ENCODE measurements at places on chromosomes 1 and 21.

GRCh38 chr1:205483372-205483771 lies 21.1 kb upstream of the CDK18 start:
- DNase-seq, result no peak

DNA sequence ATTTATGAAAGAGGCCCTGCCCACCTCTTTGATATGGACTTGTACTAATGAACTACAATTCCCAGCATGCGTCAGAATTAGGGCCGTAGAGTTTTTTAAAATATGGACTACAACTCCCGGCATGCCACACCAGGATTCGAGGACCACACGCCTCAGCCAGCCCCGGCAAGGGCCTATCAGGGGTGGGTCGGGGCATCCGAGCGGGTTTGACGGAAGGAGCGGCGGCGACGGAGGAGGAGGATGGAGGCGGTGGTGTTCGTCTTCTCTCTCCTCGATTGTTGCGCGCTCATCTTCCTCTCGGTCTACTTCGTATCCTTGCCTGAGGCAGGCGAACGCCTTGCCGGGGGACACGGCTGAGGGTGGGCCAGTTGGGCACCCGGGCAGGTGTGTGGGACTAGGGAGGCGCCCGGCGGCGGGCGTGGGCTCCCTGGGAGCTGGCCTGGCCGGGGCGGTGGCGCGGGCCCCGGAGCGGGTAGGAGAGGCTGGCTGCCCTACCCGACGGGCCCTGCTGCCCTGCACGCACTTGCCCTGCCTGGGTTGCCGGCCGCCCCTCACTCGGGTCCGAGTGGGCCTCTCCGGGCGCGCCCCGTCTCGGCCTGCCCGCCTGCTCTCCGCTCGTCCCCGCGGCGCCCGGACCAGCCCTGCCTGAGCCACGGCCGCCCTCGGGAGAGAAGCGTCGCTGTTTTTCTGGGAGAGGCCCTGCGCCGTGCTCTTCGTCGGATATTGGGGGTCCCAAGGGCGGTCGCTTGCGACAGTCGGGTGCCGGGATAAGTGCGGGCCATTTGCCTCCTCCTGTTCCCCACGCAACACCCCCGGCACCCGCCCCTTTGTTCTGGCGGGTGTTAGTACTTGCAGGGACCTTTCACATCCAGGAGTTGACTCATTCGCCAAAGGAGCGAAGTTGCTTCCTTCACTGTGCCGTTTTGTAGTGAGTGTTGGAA lies at the start of gene CNIH4:
Gene CNIH4, plus strand, starts transcription at position 195 of the 941 bp plus-strand sequence. Its CDS starts 46 bp downstream, at position 241.
- peak; percentile 92 for DNase-seq

- DNase-seq, result no peak
Observed at GRCh38 chr1:210144736-210145135, 87.9 kb upstream of the SERTAD4 start.

- no peak for DNase-seq
Observed at GRCh38 chr1:18575620-18576019, 55.0 kb upstream of the PAX7 start.

- DNase-seq, result no peak
Observed at GRCh38 chr1:55860326-55860725, 645.2 kb upstream of the USP24 start.

DNA sequence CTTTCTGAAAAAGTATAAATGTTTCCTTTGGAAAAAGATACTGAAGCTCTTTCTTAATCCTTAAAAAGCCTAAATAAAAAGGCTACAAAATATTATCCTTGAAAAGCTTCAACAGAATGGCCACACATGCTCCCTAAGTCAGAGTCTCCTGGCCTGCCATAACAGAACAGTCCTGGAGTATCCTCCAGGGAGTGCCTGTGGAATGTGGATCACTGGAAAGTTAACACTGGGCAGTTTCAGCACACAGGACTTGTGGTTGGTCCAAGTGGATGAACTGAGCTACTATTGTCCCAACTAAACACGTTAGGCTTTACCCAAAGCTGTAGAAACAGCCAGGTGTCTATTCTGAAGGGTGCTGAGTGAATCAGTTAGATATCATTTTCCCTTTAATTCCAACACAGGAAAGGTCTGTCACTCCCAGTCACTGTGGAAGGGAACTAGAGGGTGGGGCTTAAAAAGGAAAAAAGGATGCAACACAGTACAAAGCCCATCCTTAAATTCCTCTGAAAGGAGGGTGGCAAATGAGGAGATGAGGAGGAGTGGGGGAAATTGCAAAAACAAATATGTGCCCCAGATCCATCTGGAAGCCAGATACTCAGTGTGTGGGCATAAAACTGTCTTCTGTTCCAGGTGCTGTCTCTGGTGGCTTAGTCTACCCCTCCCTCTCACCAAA lies 196.3 kb upstream of the SPAG17 start:
- DNase-seq, result no peak

GRCh38 chr1:83810144-83810543 lies 188.8 kb downstream of the TTLL7 start:
- peak; percentile 48 for DNase-seq

GRCh38 chr21:25646474-25646873 lies 7.4 kb downstream of the JAM2 start:
- no peak for DNase-seq

DNA sequence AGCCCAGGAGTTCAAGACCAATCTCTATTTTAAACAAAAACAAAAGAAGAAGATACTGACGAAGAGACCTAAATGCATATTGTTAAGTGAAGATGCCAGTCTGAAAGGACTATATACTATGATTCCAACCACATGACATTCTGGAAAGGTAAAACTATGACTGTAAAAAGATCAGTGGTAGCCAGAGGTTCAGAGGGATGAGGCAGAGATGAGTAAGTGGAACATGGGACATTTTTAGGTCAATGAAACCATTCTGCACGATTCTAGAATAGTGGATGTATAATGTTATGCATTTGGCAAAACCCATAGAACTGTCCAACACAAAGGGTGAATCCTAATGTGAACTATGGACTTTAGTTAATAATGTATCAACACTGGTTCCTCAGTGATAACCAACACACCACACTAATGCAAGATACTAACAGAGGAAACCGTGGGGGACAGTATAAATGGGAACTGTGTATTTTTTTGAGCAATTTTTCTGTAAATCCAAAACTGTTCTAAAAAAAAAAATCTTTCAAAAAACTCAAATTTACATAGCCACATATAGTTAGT lies 8.2 kb downstream of the RC3H1 start:
- DNase-seq, result peak; percentile 10

All from MV-4-11 (cell line).